AG04449 (cell line): ENCODE measurements at places on chromosomes 7 and 10.

DNA sequence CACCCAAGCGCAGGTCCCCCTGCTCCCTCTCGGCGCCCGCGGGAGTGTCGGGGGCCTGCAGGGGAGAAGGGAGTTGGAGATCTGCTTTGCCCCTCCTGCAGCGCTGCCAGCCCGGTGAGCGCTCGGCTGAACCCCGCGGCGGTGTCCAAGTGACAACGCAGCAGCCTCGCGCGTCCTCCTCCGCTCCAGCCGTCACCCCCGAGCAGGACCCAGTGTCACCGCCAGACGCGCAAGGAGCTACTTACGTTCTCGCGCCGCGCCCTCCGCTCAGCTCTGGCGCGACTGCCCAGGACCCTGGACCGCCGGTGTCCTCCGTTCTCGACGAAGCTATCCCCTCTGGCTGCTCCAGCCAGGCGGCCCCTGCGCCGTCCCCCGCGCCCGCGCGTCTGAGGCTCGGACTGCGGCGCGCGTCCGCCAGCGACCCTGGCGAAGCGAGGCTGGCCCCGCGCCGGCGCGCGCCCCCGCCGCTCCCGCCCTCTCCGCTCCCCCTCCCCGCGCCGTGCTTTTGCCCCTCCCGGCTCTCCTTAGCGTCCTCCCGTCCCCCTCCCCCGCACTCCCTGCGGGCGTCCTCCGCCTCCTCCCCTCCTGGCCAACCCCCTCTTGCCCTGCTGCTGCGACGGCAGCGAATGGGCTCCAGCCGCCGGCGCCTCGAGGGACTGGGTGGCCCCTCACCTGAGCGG is at the start of gene NRCAM:
NRCAM (minus strand) TSS at position 439 of the 680 bp plus-strand sequence. CDS start 216,372 bp downstream, outside the sequence.
- DNase-seq, result no peak

DNA sequence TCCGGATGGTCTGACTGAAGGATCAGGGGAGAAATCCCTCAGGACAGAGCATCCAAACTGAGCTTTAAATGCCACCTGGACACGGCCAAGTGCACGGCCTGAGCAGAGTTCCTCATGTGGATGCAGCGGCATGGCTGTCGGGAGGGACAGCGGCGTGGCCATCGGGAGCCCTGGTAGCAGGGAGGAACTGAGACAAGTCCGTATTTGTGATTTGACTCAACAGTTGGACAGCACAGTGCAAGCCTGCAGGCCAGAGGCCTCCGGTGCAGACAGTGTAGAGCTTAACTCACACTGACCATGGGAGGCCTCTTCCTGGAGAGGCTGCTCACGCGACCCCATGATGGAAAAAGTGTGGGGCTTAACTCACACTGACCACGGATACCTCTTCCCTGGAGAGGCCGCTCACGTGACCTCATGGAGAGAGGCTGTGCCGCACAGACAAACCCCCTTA is 207.4 kb downstream of the DIP2C start:
- no peak for DNase-seq

DNA sequence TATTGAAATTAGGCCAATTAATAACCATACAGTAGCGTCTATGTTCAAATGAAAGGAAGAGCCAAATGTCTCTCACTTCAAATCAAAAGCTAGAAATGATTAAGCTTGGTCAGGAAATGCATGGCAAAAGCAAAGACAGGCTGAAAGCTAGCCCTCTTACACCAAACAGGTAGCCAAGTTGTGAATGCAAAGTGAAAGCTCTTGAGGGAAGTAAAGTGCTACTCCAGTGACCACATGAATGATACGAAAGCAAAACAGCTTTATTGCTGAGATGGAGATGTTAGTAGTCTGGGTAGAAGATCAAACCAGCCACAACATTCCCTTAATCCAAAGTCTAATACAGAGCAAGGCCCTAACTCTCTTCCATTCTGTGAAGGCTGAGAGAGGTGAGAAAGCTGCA is 123.8 kb downstream of the TEX36 start:
- DNase-seq, result no peak

DNA sequence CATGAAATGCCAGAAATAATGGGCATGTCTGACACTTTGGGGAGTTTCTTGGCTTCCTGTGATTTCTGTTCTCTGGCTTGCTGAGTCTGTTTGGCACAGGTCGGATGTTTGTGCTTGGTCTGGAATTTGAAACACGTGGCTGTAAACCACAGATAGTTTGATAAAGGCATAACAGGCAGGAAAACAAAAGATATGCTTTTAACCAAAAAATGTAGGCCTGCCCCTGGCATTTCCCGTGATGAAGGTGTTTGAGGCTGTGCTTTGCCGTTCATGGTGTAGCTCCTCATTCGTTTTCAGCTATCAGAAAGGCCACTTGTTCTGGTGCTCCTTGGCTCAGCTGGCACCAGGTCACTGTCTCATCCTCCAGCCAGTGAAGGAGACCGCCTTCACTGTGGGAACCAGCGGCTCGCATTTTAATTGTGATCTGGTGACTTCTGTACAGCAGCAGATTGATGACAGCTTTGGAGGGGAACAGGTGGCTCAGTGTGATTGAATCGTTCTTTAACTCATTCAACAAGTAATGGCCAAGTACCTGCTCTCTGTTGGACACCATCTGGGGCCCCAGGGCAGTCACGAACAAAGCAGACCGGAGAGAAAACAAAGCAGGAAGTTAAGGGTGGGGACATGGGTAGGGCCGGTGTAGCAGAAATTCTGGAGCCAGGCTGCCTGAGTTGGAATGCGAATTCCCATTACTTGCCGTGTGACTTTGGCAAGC is 111.5 kb downstream of the CCNY start:
- DNase-seq, result no peak

DNA sequence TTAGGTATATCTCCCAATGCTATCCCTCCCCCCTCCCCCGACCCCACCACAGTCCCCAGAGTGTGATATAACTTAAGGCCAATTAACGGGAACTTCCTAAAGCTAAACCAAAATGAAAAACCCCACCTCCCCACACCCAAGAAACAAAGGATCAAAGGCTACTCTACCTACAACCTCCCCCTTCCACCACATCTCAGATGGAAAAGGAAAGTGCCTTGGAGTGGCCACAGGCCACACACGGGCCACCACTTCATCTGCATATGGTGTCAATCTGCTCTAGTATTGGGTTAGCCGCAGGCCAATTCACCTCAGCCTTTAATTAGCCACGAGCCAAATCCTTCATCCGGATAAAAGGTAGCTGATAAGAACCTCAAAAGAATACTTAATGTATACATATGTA is 19.6 kb downstream of the CSTF2T start:
- no peak for DNase-seq

GRCh38 chr7:34425194-34425593 is 232.8 kb upstream of the NPSR1 start:
- DNase-seq, result no peak

DNA sequence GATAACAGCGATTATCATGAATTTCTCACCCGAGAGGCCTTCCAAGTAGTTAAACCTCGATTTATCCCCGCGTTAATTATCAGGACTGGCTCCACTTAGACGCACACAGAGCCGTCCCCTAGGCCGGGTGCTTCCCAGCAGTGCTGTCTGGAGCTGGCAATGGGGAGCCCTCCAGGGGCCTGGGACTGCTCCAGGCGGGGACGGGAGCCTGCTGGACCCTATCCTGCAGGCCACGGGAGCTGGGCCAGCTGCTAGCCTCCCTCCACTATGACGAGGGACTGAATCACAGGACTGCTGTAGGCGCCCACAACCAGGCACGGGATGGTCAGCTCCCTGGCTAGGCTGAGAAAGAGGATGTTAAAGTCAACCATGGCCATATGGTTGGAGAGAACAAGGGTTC is 229.1 kb downstream of the ELFN1 start:
- no peak for DNase-seq

DNA sequence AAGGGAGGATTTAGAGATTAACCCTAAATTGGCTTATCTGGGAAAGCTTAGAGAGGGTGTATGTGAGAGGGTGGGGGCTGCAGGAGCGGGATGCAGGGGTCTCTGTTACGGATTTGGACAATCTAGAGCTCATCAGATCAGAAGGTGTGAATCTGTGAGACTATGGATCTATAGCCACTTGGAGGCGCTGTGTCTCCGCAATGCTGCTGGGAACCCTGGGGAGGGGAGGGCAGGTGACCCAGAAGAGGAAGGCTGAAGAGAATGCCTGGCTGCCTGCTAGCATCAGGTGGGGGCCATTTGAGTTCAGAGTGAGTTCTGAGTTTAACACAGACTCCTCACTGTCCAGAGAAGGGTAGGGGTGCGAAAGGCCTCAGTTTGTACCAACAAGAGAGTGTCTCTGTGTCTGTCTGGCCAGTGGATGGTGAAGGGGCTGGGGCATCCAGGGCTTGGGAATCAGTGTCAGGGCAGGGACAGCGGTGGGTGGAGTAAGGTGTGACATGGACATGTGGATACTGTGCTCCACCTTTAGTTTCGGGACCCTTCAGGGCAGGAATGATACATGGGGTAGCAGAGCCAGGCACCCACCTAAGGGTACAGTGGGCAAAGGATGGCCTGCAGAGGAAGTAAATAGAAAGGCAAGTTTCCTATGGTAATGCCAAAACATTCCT is 187.3 kb upstream of the PRSS58 start:
- no peak for DNase-seq

DNA sequence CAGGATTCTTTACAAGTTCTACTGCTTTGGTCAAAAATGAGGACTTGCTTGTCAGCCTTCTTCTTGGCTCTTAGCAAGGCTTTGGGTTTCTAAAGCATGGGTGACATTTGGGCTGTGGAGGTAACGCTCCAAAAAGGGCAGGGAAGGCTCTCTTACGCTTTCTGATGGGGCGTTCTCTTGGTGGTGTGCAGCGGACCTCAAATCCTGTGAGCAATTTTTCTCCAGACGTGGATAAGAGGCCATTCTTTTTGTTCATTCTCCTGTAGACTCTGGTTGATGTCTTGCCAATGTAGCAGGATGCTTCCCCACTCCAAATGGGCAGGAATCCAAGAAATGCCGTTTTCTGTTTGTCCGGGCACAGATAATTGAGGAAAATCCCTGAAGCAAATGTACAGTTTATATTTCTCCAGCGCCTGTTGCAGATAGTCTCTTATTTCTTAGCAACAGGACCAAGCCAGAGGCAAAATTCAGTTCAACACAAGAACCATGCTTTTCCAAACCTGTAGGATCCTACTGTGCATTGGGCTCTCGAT is 138.4 kb upstream of the NFE2L3 start:
- no peak for DNase-seq

DNA sequence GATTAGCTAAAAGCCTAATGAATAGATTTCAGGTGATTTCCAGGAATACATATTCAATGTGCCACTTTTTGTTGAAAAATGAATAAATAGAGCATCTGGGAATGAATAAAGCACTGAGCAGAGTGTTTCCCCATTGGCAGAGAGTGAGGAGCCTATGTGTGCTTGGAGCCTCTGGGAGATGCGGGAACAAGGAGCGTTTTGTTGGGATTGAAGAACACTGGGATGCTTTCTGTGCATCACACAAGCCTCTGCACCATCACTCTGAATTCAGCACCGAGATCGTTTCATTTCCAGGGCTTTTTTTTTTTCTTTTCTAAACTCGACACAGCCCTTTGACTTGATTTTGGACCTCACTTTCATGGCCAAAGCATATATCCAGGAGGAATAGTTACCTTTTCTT is 111.4 kb downstream of the BAMBI start:
- DNase-seq, result no peak

- DNase-seq, result no peak
Observed at GRCh38 chr10:26781797-26782196, 79.0 kb downstream of the ABI1 start.

GRCh38 chr10:117366741-117367140 is 8.5 kb downstream of the PDZD8 start:
- DNase-seq, result no peak

DNA sequence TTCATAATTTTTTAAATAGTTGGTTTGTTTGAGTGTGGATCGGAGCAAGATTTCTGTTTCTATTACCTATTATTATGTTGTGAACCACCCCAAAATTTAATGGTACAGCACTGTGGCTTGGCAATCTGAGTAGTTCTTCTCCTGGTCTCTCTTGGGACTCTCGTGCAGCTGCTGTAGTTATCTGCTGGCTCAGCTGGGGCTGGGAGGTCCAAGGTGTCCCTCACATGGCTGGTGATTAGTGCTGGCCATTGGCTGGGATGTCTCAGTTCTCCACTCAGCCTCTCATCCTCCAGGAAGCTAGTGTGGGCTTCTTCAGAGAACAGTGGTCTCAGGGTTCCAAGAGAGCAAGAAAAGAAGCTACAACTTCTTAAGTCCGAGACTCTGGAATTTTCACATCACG is 15.4 kb downstream of the NPFFR1 start:
- no peak for DNase-seq

DNA sequence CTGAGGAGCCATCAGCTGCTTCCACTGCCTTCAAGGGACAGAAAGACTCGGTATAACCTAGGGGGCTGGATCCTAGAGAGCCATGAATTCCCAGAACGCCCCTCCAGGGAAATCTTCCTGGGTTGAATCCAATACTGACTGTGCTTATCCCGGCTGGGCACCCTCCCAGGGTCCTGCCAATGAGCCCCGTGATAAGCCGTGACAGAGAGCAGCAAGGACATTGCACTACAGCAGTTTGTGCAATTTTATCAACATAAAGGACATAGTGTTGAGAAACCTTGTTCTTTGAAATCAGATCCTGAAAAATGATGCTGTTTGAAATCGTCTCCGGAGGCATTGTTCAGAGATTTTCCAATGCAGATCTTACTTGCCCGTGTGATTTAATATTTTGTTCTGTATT is 18.8 kb downstream of the AKR1B1 start:
- DNase-seq, result no peak

GRCh38 chr7:105954711-105955110 is 8.4 kb upstream of the CDHR3 start:
- no peak for DNase-seq

GRCh38 chr10:605632-606325 is 83.7 kb downstream of the DIP2C start:
- DNase-seq, result no peak

DNA sequence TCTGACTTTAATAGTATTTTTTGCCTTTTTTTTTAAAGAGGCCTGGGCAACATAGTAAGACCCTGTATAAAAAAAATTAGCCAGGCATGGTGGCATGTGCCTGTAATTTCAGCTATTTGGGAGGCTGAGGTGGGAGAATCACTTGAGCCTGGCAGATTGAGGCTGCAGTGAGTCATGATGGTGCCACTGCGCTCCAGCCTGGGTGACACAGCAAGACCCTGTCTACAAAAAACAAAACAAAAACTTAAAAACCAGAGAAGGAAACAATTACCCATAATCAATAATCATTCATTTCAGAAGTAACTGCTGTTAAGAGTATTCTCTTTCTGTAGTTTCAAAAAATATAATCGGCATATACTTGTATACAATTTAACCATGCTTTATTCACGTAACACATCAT is 28.0 kb downstream of the VPS26A start:
- DNase-seq, result no peak

- DNase-seq, result peak; percentile 33
Observed at GRCh38 chr10:34655286-34656170, 159.6 kb downstream of the PARD3 start.

- no peak for DNase-seq
Observed at GRCh38 chr10:48231699-48232315, 42.7 kb downstream of the FRMPD2 start.
